ENCODE measurements at places on chromosomes 3 and 15. TPM values are rescaled to one million over a fixed set of nuclear protein-coding genes. Genes with fewer than 3 reads are reported as not detected.

Gene DNAJC17
- 15.9 TPM for total RNA-seq

Gene COL7A1
- 0.31 TPM for total RNA-seq

Gene AMT
- 6.8 TPM for total RNA-seq

Gene PSTPIP1
- total RNA-seq = 38.5 TPM

Gene GALNT15
- 717 TPM for total RNA-seq

Gene FXR1
- total RNA-seq = 106 TPM

Gene LMOD3
- not detected for total RNA-seq

Gene ZKSCAN7
- 7.6 TPM for total RNA-seq

Gene CFAP161
- total RNA-seq = not detected

Gene GOLGA8N
- total RNA-seq = 10.5 TPM

Gene CCR3
- total RNA-seq = 0.37 TPM

Gene P2RY12
- 6.5 TPM for total RNA-seq

Gene CYP11A1
- 1.3 TPM for total RNA-seq

Gene ZCWPW2
- total RNA-seq = 0.74 TPM

Gene SERINC4
- total RNA-seq = not detected

Gene LAMB2
- total RNA-seq = 564 TPM

Gene OR5K2
- total RNA-seq = not detected

Gene TNFAIP8L3
- 21.7 TPM for total RNA-seq

Gene MYRIP
- total RNA-seq = 9.6 TPM

Gene ACKR4
- not detected for total RNA-seq

Gene TXNRD3
- total RNA-seq = 12.5 TPM

Gene ZXDC
- total RNA-seq = 25.9 TPM

Gene CLDN16
- 0.37 TPM for total RNA-seq

Gene GRIP2
- 1.6 TPM for total RNA-seq

Gene IL20RB
- total RNA-seq = 1.1 TPM

Gene PRICKLE2
- 87.9 TPM for total RNA-seq

Gene SLC27A2
- total RNA-seq = 11.4 TPM

Gene TRH
- total RNA-seq = not detected

Gene PTH1R
- total RNA-seq = 16.2 TPM

Gene SUCNR1
- total RNA-seq = 2.4 TPM

Gene AGBL1
- not detected for total RNA-seq

Gene NR2E3
- total RNA-seq = not detected

Gene COL6A6
- 0.06 TPM for total RNA-seq

Gene ABCC5
- total RNA-seq = 24.1 TPM

Gene BDH1
- 24.9 TPM for total RNA-seq

Gene ROPN1
- total RNA-seq = not detected

Gene KAT2B
- total RNA-seq = 35.9 TPM

Gene APH1B
- total RNA-seq = 15.9 TPM

Gene CYP1A2
- not detected for total RNA-seq

Gene PLSCR5
- not detected for total RNA-seq

Gene SERPINI2
- not detected for total RNA-seq

Gene GPX1
- total RNA-seq = 730 TPM

Gene CTXN2
- not detected for total RNA-seq
